ENCODE measurements at places on chromosomes 6 and 20. TPM values are rescaled to one million over a fixed set of nuclear protein-coding genes. Genes with fewer than 3 reads are reported as not detected.

SMLR1 gene
- not detected for total RNA-seq

NOX3 gene
- not detected for total RNA-seq

MYB gene
- total RNA-seq, result 52.6 TPM

SALL4 gene
- total RNA-seq, result 0.12 TPM

PRSS35 gene
- not detected for total RNA-seq

XKR7 gene
- not detected for total RNA-seq

CDH22 gene
- not detected for total RNA-seq

OR12D3 gene
- total RNA-seq, result not detected

COL10A1 gene
- not detected for total RNA-seq

NMBR gene
- not detected for total RNA-seq

HUS1B gene
- 2.6 TPM for total RNA-seq

AKAP12 gene
- total RNA-seq, result 0.34 TPM

HSPA12B gene
- not detected for total RNA-seq

RBM39 gene
- 387 TPM for total RNA-seq

CST3 gene
- total RNA-seq, result 0.59 TPM

SYNJ2 gene
- 42.3 TPM for total RNA-seq

PSMG4 gene
- 24.0 TPM for total RNA-seq

CPXM1 gene
- total RNA-seq, result 0.49 TPM

HLA-DRB5 gene
- total RNA-seq, result 80.1 TPM

CST5 gene
- not detected for total RNA-seq

PARD6B gene
- 4.5 TPM for total RNA-seq

LRP11 gene
- 2.9 TPM for total RNA-seq

ZNFX1 gene
- 90.5 TPM for total RNA-seq

SLC44A4 gene
- total RNA-seq, result 0.34 TPM
